ENCODE measurements at places on chromosomes 7 and 10. TPM values are rescaled to one million over a fixed set of nuclear protein-coding genes. Genes with fewer than 3 reads are reported as not detected.

Gene JAKMIP3
- 0.05 TPM for total RNA-seq

Gene LRIT1
- not detected for total RNA-seq

DNA sequence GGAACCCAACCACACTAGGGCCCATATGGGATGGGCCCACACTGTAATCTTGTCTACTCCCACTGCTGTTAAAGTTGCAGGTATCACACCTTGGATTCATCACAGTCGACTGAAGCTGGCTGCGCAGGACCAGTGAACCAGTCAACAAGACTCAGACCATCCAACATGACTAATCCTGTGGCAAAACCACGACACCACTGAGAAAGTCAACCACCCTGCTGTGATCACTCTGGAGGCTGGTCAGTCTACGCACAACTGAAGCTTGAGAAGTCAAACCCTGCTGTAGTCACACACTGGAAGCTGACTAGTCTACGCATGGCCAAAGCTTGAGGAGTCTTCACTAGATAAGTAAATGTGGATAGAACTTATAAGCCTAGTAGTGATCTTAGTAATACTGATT lies 9.6 kb upstream of the CYREN start:
- H3K27ac ChIP-seq = no peak overlapping the region
- H3K27me3 ChIP-seq = peaks cover 8% of the 10 kb centered on the region
- H3K36me3 ChIP-seq = peaks cover 40% of the 10 kb centered on the region
- DNase-seq = no peak
- H3K4me1 ChIP-seq = no peaks in the 10 kb centered on the region
- no peak overlapping the region for H3K4me3 ChIP-seq

GRCh38 chr10:75070961-75071428 lies 40.5 kb upstream of the SAMD8 start:
- H3K4me1 ChIP-seq = peaks cover 9% of the 10 kb centered on the region
- H3K27ac ChIP-seq = no peak overlapping the region
- no peaks in the 10 kb centered on the region for H3K36me3 ChIP-seq
- H3K4me3 ChIP-seq = no peak overlapping the region
- H3K27me3 ChIP-seq = peaks cover 6% of the 10 kb centered on the region
- DNase-seq = no peak

GRCh38 chr7:131816391-131817007 lies 260.1 kb upstream of the PODXL start:
- H3K4me3 ChIP-seq = no peak overlapping the region
- H3K36me3 ChIP-seq = no peaks in the 10 kb centered on the region

GRCh38 chr7:75650681-75651080 lies 88.1 kb downstream of the HIP1 start:
- peaks cover 15% of the 10 kb centered on the region for H3K4me1 ChIP-seq
- DNase-seq = no peak
- H3K36me3 ChIP-seq = peaks cover 5% of the 10 kb centered on the region
- peaks cover under 1% of the 10 kb centered on the region for H3K27me3 ChIP-seq
- H3K4me3 ChIP-seq = no peak overlapping the region
- H3K27ac ChIP-seq = no peak overlapping the region

DNA sequence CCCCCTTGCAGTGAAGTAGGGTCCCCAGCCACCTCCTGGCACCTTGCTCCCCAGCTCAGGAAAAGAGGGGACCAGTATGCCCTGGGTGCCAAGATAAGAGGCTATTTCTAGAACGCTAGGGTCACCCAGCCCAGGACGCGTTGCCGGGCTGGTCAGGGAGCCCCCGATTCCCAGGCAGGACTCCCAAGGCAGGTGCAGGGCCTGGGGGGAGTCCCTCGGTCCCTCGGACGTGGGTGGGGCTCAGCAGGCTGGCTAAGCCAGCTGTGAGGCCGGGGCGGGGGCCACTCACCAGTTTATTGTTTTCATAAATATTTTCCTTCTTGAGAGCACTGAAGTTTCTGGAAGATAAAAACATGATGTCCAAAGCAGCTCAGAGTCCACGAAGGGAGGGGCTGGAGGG lies 9.3 kb downstream of the MICALL2 start:
- no peak overlapping the region for H3K4me3 ChIP-seq
- H3K27ac ChIP-seq = no peak overlapping the region
- peaks cover 5% of the 10 kb centered on the region for H3K27me3 ChIP-seq
- DNase-seq = no peak
- H3K36me3 ChIP-seq = no peaks in the 10 kb centered on the region

DNA sequence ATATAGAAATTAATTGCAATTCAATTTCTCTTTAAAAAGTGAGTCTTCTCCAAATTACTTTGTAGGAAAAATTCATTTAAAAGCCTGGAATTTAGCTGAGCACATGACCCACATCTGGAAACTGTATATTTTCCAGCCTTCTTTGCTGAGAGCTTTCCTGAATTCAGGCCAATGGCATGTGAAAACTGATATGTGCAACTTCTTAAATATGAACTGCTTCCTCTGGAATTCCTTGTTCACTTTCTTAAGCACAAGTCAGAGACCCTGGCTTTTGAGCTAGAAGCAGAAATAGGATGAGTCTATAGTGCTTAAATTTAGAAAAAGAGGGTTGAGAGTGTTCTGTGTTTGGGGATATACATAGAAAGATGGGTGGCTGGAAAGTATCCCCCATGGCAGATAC lies 365.1 kb upstream of the MTPN start:
- DNase-seq = no peak
- no peak overlapping the region for H3K4me3 ChIP-seq
- H3K27me3 ChIP-seq = no peaks in the 10 kb centered on the region
- H3K36me3 ChIP-seq = no peaks in the 10 kb centered on the region
- H3K27ac ChIP-seq = no peak overlapping the region

DNA sequence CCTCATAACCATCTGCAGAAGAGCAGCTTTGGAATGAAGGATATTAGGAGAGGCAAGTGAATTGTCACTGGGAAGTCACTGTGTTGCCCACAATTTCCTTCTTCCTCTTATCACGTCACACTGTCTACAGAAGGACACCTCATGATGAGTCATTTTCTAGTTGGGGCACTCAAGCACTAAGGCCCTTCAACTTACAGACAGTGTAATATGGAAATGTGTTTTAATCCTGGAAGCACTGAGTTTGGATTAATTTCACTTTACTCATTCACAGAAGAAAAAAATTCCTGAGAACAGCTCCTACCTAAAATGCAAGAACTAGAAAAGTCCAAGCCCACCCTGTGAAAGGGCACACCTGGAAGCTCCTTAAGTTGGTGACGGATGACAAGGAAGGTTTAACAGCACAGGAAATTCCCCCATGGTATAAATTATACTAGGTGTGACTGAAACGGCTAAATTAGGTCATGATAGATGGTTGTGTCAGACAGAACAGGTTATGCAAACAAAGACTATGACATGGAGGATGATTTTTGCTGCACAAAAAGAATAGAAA lies 56.6 kb downstream of the PARD3 start:
- no peaks in the 10 kb centered on the region for H3K36me3 ChIP-seq
- H3K27me3 ChIP-seq = no peaks in the 10 kb centered on the region
- no peak overlapping the region for H3K27ac ChIP-seq
- no peak for DNase-seq
- no peak overlapping the region for H3K4me3 ChIP-seq

Gene DNAJC12
- 2.6 TPM for total RNA-seq

- no peak overlapping the region for H3K27ac ChIP-seq
- H3K36me3 ChIP-seq = no peaks in the 10 kb centered on the region
- DNase-seq = no peak
- H3K4me3 ChIP-seq = no peak overlapping the region
These were observed 86.5 kb downstream of the TMEM178B start for GRCh38 chr7:141160246-141160860.

- DNase-seq = no peak
- H3K27me3 ChIP-seq = peaks cover 3% of the 10 kb centered on the region
- peaks cover 29% of the 10 kb centered on the region for H3K36me3 ChIP-seq
- H3K27ac ChIP-seq = no peak overlapping the region
These were observed 107.0 kb downstream of the HIP1 start for GRCh38 chr7:75631711-75632110.

DNA sequence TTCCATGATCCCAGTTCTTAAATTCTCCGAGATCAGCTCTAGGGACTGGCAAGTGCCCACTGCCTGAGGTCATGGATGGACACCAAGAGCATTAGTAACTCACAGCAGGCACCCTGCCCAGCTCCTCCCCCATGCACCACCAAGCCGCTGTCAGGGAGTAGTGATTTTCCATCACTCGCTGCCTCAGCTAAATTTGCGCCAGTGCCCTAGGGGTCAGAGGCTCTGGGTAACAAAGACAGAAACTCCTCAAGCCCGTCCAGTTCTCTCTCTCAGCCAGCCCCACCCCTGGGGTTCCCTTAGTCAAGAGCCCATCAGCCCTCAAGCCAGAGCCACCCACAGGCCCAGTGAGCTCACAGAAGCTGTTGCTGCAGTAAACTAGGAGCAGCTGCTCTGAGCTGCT lies 30.0 kb downstream of the PAX2 start:
- peaks cover 36% of the 10 kb centered on the region for H3K36me3 ChIP-seq
- peaks cover 10% of the 10 kb centered on the region for H3K27me3 ChIP-seq
- H3K4me3 ChIP-seq = peak overlapping the region; percentile 21
- H3K4me1 ChIP-seq = peaks cover 37% of the 10 kb centered on the region

- peaks cover 17% of the 10 kb centered on the region for H3K4me1 ChIP-seq
- H3K36me3 ChIP-seq = peaks cover 4% of the 10 kb centered on the region
- H3K27me3 ChIP-seq = peaks cover 6% of the 10 kb centered on the region
- H3K27ac ChIP-seq = peak overlapping the region; percentile 95
These were observed 445 bp downstream of the REEP3 start for GRCh38 chr10:63521416-63522276.

- peaks cover 3% of the 10 kb centered on the region for H3K27me3 ChIP-seq
- H3K36me3 ChIP-seq = peaks cover 14% of the 10 kb centered on the region
- H3K27ac ChIP-seq = no peak overlapping the region
- DNase-seq = no peak
These were observed 80.3 kb downstream of the SPDYE5 start for GRCh38 chr7:75572396-75572795.

GRCh38 chr7:2882111-2882510 lies 38.0 kb upstream of the GNA12 start:
- H3K4me3 ChIP-seq = no peak overlapping the region
- peaks cover 22% of the 10 kb centered on the region for H3K4me1 ChIP-seq
- H3K27me3 ChIP-seq = peaks cover 8% of the 10 kb centered on the region

Gene UCN3
- not detected for total RNA-seq

Gene SEMA4G
- 8.0 TPM for total RNA-seq

Gene CALY
- not detected for total RNA-seq

- no peaks in the 10 kb centered on the region for H3K27me3 ChIP-seq
- H3K4me3 ChIP-seq = no peak overlapping the region
- no peak for DNase-seq
- peak overlapping the region; percentile 2 for H3K27ac ChIP-seq
- no peaks in the 10 kb centered on the region for H3K36me3 ChIP-seq
- peaks cover 11% of the 10 kb centered on the region for H3K4me1 ChIP-seq
These were observed 218.6 kb downstream of the CELF2 start for GRCh38 chr10:11236234-11236633.

DNA sequence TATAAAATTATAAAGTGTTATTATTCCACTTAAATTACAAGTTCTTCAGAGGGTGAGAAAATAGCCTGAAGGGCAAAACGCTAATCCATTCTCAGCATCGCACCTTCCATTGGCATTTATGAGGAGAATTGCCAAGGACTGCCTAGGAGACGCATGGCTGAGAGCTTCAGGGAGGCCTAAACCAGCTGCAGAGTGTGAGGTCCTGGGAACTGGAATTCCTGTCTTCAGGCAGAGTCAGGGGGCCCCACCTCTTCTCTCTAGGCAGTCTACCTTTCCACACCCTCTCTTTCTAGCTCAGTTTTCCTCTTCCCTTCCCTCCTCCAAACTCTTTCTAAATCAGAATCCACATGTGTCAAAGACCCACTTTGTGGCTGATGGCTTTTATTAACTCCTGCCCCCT lies 35.3 kb downstream of the LRRC72 start:
- H3K27ac ChIP-seq = no peak overlapping the region
- no peak for DNase-seq
- no peaks in the 10 kb centered on the region for H3K4me1 ChIP-seq
- H3K4me3 ChIP-seq = no peak overlapping the region
- H3K36me3 ChIP-seq = no peaks in the 10 kb centered on the region
- no peaks in the 10 kb centered on the region for H3K27me3 ChIP-seq

Gene ZNF25
- total RNA-seq = 3.3 TPM

- no peak overlapping the region for H3K4me3 ChIP-seq
- H3K27ac ChIP-seq = no peak overlapping the region
- H3K4me1 ChIP-seq = no peaks in the 10 kb centered on the region
- no peak for DNase-seq
These were observed 97.1 kb downstream of the GPR85 start for GRCh38 chr7:112989531-112989930.

DNA sequence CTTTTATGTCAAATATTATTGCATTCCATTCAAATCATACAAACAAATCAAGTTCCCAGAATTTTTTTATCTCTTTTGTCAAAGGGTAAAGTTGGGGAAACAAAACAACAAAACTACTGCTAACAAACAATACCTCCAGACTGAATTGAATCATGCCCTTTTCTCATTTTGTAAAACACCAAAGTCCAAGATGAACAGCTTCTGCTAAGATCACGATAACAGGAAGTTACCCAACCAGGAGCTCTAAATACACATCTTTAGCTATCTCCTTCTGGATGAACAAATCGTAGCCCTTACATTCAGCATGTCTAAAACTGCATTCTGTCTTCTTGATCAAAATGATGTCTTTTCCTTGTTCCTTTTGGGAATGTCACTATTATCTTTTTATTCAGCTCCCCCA lies 97.4 kb downstream of the CTTNBP2 start:
- no peak overlapping the region for H3K27ac ChIP-seq
- peaks cover 17% of the 10 kb centered on the region for H3K36me3 ChIP-seq
- no peak for DNase-seq
- H3K4me3 ChIP-seq = no peak overlapping the region
- H3K27me3 ChIP-seq = no peaks in the 10 kb centered on the region
- peaks cover 14% of the 10 kb centered on the region for H3K4me1 ChIP-seq

DNA sequence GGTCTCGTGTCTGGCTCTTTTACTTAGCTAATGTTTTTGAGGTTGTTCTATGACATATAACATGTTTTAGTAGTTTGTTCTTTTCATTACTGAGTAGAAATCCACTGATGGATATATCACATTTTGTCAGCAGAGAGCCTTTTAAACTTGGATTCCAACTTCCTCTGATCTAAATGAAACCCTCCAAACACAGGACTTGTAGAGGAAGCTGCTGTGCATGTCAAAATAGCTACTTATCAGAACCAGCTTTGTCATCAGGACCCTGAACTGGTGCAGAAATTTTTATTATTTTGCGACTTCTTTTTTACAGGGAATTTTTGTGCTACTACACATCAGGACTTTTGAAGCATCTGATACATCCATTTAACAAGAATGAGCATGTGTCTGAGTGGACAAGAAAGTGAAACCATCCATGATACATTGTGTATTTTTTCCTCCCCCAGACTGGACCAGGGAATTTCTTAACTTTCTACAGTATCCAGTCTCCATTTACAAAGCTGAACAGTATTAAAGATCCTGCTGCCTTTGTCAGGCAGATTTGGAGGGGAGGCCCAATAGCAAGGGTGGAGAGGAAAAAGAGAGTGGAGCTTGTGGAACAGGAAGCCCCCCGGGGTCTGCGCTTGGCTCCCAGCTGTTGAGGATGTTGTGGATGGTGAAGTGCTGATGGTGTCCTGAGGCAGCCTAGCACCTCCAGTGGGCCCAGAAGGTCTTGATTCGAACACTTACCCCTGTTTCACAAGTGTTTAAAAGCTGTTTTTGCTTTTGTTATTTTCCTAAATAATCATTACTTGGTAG lies 29.3 kb upstream of the MTPAP start:
- no peak overlapping the region for H3K4me3 ChIP-seq
- peaks cover 14% of the 10 kb centered on the region for H3K4me1 ChIP-seq
- H3K27ac ChIP-seq = peak overlapping the region; percentile 62
- DNase-seq = no peak
- no peaks in the 10 kb centered on the region for H3K36me3 ChIP-seq

GRCh38 chr10:126392469-126392868 lies 4.2 kb upstream of the ADAM12 start:
- H3K27ac ChIP-seq = no peak overlapping the region
- DNase-seq = no peak
- H3K36me3 ChIP-seq = no peaks in the 10 kb centered on the region
- peaks cover 4% of the 10 kb centered on the region for H3K27me3 ChIP-seq
- peaks cover 20% of the 10 kb centered on the region for H3K4me1 ChIP-seq
